ENCODE measurements at places on chromosomes 6 and 20.
A peak's percentile ranks its signal among the peaks of the same experiment; 100 is the strongest.

- no peak for DNase-seq
Observed at GRCh38 chr6:117399126-117399525, 26.6 kb downstream of the ROS1 start.

- peak; percentile 58 for DNase-seq
Observed at GRCh38 chr6:148271711-148272439, 70.8 kb upstream of the SASH1 start.

GRCh38 chr20:12083269-12083668, 165.6 kb downstream of the BTBD3 start:
- no peak for DNase-seq

DNA sequence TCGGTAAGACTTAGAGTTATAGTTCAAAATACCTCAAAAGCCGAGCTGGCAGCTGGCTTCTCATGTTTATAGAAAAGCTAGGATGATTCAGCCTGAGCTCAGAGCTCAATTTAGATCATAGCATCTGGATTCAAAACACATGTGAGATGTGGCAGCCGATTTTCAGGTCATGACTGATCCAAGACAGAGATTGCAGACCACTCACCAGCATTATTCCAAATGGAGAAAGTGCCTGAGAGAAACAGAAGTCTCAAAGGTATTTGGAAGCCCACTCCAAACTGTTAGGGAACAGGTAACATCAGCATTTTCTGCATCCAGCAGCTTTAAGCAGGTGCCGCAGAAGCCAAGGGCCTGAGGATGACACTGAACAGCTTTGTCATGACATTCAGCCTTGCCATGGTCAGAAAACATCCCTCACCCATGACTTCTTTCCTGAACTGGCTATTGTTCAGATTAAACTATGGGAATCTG, 102.2 kb downstream of the BACH2 start:
- DNase-seq: peak; percentile 61

DNA sequence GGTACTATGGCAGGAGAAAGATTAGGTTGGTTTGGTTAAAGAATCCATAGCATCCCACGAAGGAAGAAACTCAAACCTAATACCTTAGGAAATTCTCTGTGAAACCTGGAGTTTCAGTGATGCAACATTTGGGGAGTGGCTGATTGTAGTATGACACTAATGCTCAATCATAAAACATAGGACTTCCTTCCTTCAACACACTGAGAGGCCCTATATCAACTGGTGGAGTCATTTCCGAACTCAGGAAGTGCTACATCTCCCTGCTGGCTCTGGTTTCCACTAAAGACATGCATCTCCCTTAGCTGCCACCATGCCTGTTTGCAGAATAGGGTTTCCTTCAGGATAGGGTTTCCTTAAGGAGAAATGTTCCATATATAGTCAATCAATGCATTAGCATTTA, 5.2 kb upstream of the MANEA start:
- peak; percentile 62 for DNase-seq

- DNase-seq: no peak
Observed at GRCh38 chr6:131331151-131331550, 195.9 kb downstream of the AKAP7 start.

GRCh38 chr6:122853259-122853995, 64.4 kb downstream of the SMPDL3A start:
- no peak for DNase-seq

DNA sequence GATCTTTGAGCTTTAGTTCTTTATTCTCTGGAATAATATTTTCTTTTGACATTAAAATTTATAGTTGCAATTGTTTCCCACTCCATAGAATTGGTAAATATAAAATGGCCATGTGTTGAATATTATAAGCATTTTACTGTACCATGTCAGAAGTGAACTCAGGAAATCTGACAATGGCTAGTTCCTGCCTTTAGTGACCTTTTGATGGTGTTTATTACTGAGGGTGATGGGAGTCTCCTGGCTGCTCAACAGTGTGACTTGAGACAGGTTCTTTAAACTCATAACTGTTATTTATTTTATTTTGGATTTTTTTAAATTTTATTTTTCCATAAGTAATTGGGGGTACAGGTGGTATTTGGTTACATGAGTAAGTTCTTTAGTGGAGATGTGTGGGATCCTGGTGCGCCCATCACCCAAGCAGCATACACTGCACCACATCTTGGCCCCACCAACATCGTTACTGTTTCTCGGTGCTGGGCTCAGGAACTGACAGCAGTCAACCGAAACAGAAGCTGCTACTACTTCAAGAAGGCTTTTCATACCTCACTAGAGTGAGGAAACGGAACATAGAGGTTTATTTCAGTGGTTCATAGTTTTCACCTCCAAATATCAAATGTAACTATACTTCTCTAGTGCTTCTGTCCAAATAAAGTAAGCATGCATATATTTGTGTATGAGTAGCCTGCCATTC, 90.4 kb downstream of the PLEKHG1 start:
- DNase-seq: no peak

DNA sequence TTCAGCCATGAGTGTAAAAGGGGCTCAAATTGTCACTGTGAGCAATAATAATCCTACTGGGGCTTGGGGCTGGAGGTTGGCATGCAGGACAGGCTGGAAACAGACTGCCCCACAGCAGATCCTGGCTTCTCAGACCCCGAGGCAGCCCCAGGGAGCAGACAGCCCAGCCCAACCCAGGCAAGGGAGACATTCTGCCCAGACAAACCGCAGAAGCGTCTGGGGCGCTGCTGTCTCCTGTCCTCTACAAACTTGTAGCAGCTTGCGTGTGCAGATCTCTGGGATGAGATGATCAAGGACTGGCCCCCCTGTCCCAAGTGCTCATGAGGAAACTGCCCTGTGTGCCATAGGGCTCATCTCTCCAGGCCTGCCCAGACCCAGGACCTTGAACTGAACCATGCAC, 84.6 kb downstream of the MAFB start:
- DNase-seq: peak; percentile 48

DNA sequence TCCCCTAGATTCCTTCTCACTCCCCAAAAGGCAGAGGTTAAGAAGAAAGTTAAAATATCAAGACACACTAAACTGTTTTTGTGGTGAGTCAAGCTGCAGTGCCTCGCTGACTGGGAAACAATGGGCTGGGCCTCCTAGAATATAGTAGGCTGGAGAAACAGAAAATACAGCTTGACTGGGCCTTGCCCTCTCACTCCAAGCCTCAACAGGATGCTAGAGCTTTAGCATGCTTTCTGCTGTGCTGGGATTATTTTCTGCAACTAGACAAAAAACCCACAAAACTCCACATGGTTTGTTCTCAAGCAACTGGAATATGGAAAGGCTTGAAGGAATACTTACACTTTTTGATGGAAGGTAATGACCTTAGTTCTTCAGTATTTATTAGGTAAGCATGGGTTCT, 27.9 kb downstream of the FOXO3 start:
- DNase-seq: peak; percentile 63

GRCh38 chr6:138508676-138508988, 9.3 kb upstream of the NHSL1 start:
- DNase-seq: no peak

GRCh38 chr20:46814366-46815232, 80.0 kb upstream of the EYA2 start:
- peak; percentile 93 for DNase-seq

DNA sequence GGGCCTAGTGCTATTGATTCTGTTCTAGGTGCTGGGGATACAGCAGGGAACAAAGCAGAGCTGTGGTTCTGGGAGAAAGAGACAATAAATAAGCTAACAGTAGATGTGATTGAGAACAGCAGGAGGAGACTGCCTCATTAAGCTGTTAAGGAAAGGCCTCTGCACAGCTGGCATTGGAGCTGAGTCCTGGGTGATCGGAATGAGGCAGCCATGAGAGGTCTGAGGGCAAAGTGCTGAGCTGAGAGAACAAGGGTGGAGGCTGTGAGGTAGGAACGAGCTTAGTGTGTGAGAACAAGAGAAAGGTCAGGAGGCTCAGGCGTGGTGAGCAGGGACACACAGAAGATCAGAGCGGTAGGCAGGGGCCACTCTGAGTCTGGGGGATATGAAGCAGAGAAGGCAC, 18.3 kb downstream of the DDX27 start:
- no peak for DNase-seq

- no peak for DNase-seq
Observed at GRCh38 chr6:137740967-137741761, 125.9 kb upstream of the TNFAIP3 start.

DNA sequence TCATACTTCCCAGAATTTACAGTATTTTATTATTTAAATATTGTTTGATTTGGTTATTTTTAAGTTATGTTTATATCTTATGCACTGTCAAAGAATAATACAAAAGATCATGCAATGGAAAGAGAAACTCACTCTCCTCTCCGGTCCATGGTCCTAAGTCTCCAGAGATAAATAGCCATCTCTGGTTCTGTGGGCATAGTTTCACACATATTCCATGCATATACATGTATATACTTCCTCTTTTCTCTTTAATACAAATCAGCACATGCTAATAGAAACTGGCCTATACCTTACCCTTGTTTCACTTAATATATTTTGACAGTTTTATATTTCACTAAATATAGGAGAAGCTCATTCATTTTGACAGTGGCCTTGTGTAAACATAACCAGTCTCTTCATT, 901.7 kb upstream of the CITED2 start:
- no peak for DNase-seq

- peak; percentile 36 for DNase-seq
Observed at GRCh38 chr6:51289041-51289440, 470.4 kb downstream of the TFAP2B start.

DNA sequence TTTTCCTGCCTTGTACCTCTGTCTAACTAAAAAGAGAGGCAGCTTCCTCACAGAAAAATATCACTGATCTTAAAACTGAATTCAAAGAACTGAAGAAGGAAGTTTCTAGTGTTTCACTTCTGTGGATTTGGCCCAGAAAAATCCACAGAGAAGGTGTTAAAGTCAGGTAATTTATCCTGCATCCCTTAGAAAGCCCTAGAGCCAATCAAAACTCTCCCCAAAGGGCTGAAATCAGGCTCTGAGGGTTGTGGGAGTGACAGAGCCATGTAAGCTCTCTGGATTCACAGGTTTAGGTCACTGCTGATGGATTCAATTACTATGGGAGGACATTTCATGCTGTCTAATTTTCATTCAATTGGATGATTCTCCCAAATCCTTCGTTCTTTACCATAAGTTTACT, 152.3 kb downstream of the OR2B2 start:
- DNase-seq: peak; percentile 19

DNA sequence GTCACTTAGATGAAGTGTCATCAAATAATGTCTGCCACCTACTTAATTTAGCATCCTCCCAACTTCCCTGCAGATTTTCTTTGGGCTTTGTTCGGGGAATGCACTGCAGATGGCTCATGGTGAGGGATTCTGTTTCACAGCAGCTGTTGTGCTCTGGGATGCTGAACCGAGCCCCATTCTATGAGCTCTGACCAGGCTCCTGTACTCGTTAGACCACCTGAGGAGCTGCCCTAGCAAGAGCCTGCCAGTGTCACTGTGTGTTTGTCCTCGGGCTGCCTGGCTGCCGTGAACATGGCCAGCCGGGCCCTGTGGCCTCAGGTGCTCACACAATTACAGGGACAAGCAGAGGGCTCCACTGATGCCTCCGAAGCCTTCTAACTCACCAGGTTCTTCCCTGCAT, 238.8 kb upstream of the ECI2 start:
- no peak for DNase-seq

GRCh38 chr20:36404435-36404978, 98.4 kb downstream of the DLGAP4 start:
- DNase-seq: no peak

- DNase-seq: no peak
Observed at GRCh38 chr6:147509891-147510290, 1.4 kb downstream of the SAMD5 start.

GRCh38 chr20:39268981-39269461, 306.9 kb downstream of the DHX35 start:
- DNase-seq: peak; percentile 41

- peak; percentile 65 for DNase-seq
Observed at GRCh38 chr6:133809406-133809805, 79.5 kb upstream of the TCF21 start.

GRCh38 chr6:30656513-30656912, 9.6 kb downstream of the C6orf136 start:
- no peak for DNase-seq

- peak; percentile 65 for DNase-seq
Observed at GRCh38 chr6:24524805-24525204, 30.0 kb downstream of the ALDH5A1 start.

GRCh38 chr20:48834278-48834677, 6.5 kb upstream of the PREX1 start:
- no peak for DNase-seq

DNA sequence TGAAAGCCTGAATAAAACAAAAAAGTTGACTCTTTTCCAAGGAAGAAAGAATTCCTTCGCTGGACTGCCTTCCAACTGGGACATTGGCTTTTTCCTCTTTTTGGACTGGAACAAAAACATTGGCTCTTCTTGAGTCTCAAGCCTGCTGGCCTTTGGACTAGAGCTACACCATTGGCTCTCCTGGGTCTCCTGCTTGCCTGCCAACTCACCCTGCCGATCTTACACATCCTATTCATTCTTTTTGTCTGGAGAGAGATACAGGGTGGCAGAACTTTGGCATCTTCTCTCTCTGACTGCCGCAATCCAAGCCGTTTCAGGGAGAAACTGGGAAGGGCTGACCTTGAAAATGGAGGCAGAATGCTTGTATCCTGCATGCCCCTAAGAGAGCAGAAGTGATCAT, 20.2 kb downstream of the DDO start:
- no peak for DNase-seq

DNA sequence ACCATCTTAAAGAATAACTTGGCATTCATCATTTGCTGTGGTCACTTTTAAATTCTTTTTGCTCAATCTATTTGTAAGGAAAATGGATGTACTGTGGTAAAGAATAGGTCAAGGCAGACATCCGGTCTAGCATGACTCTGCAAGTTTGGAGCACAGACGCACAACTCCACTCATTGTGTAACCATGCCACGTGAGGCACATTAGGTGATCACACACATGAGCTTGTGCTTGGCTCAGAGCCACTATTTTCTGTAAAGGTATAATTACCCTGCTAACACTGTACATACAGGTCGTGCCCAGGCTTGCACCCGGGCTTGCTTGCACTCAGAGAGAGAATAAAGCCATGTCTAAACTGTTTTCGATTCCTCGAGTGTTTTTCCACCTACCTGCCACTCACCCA, 1289.1 kb upstream of the ADGRB3 start:
- DNase-seq: peak; percentile 99

DNA sequence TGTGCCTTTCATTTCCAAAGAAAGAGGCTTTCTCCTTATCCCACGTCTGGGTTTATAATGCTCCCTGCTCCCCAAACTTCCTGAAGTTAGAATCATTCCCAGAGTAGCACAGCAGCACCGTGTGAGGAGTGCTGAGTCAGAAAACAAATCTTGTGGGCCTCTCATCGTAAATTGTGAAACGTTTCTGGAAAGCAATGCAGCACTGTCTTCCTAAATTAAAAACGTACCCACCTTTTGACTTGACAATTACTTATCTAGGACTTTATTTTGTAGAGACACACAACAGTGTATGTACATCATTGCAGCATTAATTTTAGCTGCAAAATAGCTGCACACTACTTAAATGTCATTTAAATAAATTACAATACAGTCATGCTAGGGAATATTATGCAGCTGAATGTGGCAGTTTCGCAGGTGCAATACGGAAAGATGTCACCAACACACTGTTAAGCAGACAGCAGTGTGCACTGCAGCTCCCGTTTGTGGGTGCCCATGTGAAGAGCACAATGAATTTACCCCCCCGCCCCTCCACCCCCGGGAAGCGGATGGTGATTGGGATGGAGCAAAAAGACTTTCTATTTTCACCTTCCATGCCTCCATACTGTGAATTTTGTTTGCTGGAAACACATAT, 30.8 kb downstream of the RRBP1 start:
- no peak for DNase-seq

- no peak for DNase-seq
Observed at GRCh38 chr6:15690510-15690909, 27.7 kb upstream of the DTNBP1 start.

- no peak for DNase-seq
Observed at GRCh38 chr6:24566020-24566767, 71.4 kb downstream of the ALDH5A1 start.

GRCh38 chr6:158539413-158539812, 20.5 kb upstream of the TMEM181 start:
- DNase-seq: no peak

All from epithelial cell of esophagus (primary cell).